ENCODE measurements at places on chromosomes 13 and 19.

DNA sequence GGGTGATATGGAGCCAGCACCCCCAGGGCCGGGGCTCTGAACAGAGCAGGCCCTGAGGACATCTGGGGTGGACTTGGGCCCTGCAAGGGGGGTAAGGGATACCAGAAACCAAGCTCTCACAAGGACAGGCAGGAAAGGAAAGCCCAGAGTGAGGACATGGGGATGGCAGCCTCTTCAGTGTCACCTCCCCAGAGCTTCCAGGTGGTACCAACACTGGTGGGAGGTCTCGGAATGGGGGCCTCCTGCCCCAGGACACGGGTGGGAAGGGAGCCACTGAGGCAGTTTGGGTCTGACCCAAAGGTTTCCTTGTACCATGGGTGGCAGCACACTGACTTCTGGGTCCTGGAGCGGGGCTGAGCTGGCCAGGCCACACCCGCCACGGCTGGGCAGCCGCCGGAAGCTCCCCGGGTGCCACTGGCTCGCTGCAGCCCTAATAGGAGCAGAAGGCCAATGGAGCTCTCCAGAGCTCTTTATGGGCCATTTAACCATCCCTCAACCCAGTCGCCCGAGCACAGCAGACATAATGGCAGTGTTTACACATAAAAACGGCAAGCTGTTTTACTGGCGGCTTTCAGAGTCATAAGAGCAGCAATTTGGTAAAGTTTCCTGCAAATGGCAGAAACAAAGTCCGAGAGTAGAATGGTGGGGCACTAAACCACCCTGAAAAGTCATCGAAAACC is 59.3 kb downstream of the PEPD start:
- DNase-seq = no peak

DNA sequence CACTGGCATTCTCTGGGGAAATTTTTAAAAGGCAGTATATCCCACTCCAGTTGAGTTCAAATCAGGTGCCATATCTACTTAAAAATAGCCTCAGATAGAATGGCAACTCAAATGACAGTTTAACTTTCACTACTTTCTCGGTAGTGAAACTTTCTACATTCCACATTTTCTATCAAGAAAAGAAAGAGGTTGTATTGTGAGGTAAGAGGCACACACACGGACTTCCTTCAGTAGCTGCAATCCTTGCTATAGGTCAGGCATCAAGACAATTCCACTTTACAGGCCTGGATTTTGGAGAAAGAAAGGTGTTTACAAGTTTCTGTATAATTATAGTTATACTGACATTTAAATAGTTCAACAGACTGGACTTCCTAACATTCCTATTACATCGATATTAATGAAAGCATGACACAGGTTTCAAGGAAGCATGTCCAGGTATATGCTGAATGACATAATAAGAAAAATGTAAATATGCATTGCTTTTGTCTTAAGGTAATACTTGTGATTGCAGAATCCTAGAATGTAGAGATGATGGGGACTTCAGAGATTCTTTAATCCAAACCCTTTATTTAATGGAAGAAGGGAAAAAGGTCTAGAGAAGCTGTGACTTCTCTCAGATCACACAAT is 5.2 kb downstream of the STARD13 start:
- no peak for DNase-seq

DNA sequence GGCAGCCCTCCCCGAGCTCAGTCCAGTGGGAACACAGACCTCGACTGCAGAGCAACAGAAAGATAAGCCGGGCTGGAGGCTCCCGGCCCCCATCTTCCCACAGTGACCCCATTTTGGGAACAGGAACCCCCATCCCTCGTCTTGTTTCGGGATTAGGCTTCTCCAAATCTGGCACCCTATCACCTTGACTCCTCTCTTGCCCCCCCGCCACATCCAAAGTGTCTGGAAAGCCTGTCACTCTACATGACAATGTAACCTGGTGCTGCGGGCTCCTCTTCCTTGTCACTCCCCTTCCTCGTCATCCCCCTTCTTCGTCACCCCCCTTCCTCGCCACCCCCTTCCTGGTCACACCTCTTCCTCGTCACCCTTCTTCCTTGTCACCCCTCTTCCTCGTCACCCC is 10.1 kb downstream of the PAK4 start:
- DNase-seq = no peak

DNA sequence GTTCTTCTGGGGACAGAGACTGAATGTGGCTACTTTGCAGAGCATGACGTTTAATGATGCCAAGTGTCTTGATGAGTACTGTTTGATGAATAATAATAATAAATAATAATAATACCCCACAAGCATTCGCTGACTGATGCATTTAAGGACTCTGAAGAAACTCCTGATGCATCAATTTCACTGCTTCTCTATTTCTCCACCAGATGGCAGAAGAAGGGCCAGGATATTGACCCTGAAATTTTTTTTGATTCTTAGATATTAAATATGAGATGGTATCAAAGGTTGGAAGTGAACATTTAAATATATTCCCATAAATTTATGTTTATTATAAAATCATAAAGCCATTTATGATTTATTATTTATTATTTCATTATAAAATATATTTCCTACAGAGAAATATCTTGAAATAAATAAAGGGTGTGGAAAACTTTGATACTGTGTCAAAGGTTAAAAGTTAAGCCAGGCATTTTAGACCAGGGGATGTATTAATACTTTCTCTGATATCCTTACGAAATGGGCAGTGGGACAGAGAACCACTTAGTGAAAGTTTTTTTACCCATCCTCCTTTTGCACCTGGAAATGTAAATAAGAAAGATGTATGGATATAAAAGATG is 170.9 kb downstream of the LACC1 start:
- DNase-seq = no peak

GRCh38 chr19:46265217-46265828 is 31.5 kb upstream of the HIF3A start:
- peak; percentile 34 for DNase-seq

DNA sequence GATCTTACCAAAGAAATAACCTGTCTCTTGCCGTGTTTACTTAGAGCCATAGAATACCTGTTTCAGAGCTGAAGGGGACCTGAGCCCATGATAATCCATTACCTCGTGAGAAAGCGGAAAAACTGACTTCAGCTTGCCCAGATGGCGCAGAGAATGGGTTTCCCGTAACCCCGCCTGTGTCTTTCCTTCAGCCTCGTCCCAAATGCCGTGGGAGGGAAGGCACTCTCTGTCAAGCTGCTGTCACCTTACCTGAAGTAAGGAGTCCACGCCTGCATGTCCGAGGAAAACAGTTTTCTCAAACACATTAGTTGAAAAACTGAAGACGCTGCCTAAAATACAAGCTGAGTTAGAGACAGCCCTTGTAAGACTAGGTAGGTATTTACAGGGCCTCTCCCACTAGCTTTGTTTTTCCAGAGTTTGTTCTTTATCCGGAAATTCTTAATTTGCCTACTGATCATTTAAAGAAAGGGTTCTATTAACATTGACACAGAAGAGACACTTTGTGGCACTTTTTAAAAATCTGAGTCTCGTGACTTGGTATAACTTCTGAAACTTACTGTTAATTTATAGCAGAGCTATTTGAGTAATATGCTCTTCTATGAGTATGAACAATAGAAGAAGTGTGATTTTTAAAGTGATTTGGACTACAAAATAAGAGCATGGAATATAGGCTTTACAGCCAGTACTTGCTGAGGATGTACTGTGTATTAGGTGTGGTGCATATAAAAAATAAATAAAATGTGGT is 1.3 kb upstream of the INTS6 start:
- no peak for DNase-seq

- no peak for DNase-seq
These were observed 16.8 kb upstream of the ZNF554 start for GRCh38 chr19:2802826-2803225.

GRCh38 chr13:40292536-40292935 is 373.9 kb downstream of the FOXO1 start:
- DNase-seq = no peak

GRCh38 chr19:5397804-5398692 is 57.2 kb upstream of the ZNRF4 start:
- no peak for DNase-seq

DNA sequence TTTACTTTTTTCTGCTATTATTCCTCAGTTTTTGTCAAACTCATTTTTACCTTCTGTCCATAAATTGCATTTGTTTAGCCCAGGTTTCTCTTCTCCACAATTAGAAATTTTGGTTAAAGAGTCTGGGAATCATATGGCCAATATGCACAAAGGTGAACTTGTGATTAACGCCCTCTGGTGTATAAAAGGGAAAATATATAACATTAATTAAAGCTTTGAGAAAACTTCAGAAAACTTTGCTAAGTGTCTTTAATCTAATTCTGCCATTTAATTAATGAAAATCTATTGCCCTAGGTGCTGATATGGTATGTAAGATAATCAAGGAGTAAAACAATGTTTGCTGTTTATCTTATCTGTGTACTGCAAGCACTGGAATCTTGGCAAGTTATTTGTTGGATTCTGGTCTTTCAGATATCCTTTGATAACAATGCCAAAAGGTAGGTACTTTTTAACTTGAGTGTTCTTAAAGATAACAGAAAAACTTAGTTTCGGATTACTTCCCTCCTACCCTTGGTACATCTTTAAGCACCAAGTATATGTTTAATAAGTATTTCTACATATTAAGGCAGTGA is 402.6 kb downstream of the SUCLA2 start:
- no peak for DNase-seq

- no peak for DNase-seq
These were observed 20.0 kb upstream of the ERCC1 start for GRCh38 chr19:45443462-45444317.

- DNase-seq = no peak
These were observed 4.0 kb upstream of the RFXAP start for GRCh38 chr13:36815062-36815461.

- no peak for DNase-seq
These were observed 13.5 kb upstream of the FKRP start for GRCh38 chr19:46732172-46732938.

- DNase-seq = no peak
These were observed 21.1 kb downstream of the KBTBD6 start for GRCh38 chr13:41111454-41111853.

- no peak for DNase-seq
These were observed 400.8 kb upstream of the ATXN8OS start for GRCh38 chr13:69706807-69707206.

- DNase-seq = no peak
These were observed 44.0 kb downstream of the BRD4 start for GRCh38 chr19:15288146-15288963.

DNA sequence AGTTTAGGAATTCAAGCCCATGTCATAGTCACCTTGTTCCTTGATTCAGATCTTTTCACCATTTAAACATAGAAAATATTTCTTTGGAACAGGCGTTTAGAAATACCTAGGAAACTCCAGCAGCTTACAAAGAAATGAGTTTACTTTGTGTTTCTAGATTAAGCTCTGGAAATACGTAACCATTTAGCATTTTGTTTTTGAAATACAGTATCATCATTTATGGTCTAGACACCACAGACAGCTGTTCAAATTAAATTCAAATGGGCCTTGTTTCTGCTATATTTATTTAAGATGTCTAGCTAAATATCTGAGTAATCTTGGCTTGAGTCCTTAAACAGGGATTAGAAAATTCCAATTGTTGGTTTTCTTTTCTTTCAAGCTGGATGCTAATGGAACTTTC is 228.5 kb downstream of the NDFIP2 start:
- DNase-seq = peak; percentile 39

DNA sequence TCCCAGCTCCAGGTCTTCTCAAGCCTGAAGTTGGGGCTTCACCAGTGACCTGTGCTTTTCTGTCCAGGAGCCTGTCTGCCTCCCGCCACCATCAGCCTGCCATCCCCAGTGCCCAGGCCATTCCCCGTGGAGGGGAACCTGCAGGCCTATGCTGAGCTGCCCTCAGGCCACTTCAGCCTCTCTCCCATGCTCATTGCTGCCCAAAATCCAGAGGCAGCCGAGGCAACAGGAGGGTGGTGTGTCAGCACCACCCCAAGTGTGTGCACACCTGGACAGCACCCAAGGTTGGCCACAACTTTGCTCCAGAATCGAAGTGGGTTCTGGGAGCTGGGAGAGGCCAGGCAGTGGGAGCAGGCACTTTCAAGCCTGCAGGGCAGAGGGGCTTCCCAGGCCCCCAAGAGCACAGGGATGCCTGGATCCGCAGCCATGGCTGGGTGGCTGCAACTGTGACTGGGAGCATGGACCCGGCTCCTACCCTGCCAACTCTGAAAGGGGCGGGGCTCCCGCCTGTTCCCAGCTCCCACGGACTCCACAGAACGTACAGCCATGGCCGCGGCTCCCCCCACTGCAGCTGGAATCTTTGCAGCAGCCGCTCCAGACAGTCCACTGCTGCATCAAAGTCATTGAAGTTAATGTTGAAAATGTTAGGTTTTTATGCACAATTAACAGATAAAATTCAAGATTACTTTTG is 1747.0 kb downstream of the OLFM4 start:
- DNase-seq = no peak

DNA sequence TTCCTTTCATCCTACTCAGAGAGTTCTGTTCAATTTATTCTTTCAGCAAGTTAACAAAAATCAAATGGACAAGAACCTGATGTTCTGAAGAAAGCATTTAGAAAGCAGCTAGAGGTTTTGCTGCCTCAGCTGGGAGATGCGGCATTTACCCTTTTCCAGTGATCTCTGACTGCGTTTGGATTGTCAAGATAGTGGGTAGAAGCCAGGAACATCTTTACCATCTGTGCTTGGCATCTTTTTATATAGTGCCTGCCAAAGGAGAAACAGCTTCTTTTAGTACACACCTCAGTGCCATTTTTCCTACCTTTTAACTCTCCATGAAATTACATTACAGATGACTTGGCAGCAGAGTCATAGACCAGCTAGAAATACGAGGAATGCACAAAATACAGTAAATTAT is 680.8 kb downstream of the SLITRK1 start:
- DNase-seq = no peak
